ENCODE measurements at places on chromosomes 16 and 17.

DNA sequence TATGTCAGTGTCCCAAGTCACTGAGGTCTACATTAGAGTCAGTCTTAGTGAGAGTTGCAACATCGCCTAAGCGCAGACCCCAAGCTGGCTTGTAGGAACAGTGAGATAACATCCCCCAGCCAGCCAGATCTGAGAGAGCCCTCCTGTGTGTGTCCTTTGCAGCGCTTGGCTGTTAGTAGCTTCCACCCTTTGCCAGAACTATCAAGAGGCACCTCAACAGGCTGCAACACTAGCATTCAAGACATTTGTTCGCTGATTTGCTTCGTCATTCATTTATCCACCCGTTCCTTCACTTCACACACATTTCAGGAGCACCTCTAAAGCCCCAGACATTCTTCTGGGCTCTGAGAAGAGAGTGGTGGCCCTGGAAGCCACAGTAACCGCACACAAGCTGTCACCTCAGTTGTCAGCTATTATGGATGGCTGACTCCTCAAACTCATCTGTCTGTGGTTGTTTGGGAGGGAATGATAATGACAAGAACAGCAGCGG, 289.6 kb downstream of the WWOX start:
- DNase-seq: no peak

- DNase-seq: no peak
Measured at GRCh38 chr17:46881015-46881414, 29.6 kb downstream of the WNT9B start.

DNA sequence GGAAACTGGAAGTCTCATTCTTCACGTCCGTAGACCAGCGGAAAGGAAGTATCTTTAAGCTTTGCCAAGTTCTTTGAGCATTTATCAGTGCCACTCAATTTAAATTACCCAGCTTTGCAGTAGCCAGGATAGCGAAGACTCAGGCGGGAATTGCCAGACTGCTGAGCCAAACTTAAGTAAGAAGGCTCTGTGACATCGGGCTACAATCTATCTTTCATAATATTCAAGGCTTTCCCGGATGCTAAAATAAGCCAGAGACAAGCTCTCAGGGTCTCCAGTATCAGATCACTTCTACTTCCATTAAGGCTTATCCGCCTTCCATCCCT, 436 bp upstream of the BRIP1 start:
- DNase-seq: no peak

DNA sequence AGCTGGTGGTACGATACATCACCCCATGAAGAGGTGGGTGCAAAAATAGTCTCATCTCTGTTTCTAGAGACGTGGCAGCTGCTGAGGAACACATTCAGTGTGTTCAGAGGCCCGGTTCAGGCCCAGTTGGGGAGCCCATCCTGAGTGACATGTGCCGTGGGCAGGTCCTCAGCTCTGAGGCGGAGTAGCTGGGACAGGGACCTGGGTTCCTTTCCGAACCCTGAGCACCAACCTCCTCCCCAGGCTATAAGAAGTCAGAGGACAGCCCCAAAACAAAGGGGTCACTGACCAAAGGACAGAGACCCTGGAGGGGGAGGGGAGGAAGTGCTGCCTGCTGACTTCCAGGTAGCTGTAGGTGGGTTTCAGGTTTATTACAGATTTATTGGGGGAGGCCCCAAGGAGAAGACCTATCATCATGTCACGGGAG, 5.1 kb downstream of the LDHD start:
- no peak for DNase-seq

DNA sequence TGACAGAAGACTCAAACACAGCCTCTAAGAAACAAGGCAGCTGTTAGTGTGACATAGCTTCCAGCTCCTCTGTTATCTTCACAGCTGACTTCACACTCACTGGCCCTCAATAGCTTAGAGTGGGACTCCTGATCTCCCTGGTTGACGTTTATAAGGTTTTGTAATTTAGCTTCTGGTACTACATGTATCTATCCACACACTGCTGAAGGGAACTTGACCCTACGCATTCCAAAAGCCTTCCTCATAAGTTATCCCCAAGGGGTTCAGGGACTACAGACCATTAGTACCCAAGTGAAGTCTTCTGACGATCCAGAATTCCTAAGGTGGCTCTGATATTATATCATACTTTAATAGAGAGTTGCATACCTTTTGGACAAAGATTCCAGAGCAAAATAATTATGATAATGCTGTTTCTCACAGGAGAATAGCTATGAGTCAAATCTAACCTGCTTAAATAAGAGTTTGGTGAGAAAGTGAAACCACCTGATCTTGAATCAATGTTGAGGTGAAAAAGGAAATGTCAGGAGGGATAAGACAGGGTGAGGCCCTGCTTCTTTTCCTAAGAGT, 14.5 kb downstream of the ACACA start:
- DNase-seq: no peak

- no peak for DNase-seq
Measured at GRCh38 chr17:62478424-62478879, at the start of gene TLK2. Gene TLK2 (plus strand): TSS chr17:62478825. CDS start chr17:62481126, 2,301 bp downstream.

DNA sequence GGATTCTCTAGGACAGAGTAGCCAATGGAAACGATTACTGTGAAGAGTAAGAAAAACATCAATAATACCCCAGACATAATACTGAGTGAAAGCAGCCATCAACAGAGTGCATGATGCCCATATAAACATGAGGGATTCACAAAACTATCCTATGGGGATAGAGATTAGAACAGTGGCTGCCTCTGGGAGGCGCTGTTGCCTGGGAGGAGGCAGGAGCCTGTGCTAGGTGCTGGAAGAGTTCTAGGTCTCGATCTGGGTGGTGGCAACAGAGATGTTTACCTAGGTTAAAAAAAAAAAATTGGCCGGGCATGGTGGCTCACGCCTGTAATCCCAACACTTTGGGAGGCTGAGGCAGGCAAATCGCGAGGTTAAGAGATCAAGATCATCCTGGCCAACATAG, 7.9 kb downstream of the FA2H start:
- DNase-seq: no peak

DNA sequence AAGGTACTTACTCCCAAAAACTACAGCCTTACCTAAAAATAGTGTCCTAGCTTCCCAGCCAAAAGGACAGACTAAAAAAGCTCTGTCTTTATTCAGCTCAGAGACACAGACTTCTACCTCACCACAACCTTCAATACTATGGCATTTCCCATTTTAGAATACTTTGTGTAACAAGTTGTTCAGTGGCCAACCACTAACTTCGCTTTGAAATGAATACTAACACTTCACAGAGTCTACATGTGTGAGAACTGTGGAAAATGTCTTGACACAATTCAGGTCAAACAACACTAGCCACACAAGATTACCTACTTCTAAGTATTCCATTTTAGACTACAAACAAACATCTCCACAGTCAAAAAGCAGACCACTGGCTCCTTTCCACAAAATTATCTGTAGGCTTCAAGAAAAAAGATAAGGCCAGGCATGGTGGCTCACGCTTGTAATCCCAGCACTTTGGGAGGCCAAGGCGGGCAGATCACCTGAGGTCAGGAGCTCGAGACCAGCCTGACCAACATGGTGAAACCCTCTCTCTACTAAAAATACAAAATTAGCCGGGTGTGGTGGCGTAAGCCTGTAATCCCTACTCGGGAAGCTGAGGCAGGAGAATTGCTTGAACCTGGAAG, 3.2 kb downstream of the HELZ start:
- no peak for DNase-seq

DNA sequence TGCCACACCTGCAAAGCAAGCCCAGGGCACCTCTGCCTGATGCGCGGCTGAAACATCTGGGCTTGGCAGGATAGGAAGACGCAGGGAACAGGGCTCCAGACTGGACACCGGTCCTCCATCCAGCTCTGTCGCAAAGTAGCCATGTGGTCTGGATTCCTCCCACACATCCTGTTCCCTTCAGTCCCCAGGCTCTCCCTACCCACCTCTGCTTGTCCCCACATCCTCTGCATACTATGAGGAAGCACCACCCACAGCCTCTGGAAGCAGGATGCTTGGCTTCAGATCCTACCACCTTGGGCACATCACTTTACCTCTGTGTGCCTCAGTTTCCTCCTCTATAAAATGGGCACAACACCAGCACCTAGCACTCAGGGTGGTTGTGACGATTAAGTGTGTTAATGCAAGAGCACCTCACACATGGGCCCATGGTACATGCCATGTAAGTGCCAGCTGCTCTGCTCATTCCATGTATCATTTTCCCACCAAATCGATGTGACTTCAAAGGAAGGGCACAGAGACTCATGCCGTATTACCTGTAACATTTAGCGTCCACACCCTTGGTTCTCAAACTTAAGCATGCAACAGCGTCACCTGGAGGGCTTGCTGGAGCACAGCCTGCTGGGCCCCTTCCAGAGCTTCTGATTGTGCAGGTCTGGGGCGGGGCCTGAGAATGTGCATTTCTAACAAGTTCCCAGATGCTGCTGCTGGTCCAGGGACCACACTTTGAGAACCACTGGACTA, 138.6 kb upstream of the SDK2 start:
- no peak for DNase-seq

DNA sequence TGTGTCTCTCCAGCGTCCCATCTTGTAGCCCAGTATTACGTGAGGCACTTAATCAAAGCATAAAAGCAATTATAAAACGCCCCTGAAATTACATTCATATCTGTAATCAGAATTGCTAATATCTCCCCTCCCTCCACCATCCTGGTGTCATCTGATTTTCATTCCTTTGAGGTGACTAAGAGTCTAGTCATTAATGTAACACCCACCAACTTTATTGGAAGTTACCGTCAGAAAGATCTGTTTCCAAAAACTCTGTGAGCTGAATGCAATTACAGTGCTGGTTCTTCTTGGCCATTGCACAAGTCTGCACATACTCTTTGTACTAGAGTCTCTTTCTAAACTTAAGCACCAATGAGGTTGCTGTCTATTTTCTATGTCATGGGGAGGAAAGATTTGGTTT, 12.5 kb upstream of the MAF start:
- no peak for DNase-seq

DNA sequence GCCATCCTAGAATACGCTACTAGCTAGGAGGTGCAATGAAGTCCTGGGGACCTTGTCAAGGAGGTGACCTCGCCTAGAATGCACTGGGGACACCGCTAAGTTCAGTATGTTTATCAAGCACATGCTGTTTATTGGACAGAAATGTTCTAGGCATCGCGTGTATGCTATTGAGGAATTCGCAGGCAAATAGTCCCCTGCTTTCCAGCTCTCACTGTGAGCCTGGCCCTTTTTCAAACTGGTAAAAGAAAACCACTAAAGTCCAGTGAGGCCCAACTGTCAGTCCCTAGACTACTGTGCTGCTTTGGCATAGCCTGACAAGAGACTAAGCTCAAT, 1.2 kb upstream of the FAM222B start:
- no peak for DNase-seq

DNA sequence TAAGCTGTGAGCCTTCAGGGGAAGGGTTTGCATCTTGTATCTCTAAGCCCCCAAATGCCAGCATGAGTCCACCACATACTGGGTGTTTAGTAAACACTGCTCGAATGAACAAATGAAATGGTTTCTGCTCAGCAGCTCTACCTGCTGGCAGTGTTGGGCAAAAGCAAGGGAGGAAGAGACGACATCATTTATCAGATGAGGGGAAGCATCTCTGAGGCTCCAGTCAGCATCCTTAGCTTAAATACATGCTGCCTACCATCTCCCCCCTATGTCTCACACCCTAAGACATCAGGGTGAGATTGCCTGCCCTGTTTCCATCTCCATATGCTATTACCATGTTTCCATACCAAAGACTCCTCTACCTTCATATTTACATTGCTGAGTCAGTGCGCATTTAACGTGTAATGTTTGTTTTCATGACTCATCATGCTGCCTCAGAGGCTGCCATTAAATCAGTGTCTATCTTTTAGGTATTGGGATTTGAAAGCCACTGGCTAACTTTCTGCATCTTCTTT, 379.8 kb downstream of the UTP18 start:
- DNase-seq: no peak

- no peak for DNase-seq
Measured at GRCh38 chr16:11806721-11807120, 9.7 kb upstream of the ZC3H7A start.

DNA sequence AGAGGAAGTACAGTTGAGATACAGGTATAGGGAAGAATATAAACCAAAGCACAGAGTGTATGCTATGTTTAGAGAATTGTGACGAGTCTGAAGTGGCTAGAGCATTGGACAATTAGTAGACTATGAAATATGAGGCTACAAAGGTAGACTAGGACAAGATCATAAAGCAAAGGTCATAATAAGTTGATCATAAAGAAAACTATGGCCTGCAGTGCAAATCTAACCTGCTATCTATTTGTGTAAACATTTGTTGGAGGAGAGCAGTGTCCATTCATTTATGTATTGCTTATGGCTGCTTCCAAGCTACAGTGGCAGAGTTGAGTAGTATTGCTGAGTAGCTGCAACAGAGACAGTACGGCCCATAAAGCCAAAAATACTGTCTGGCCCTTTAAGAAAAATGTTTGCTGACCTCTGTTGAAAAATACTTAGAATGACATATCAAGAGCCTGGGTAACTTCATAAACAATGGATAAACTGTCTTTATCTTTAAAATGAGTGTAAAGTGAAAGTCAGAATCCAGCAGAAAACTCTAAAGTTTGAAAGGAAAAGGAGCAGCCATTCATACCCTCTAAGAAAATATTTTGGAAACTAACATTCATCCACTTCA, 14.5 kb upstream of the OR1E2 start:
- no peak for DNase-seq

GRCh38 chr17:68125111-68125870, 89.8 kb downstream of the KPNA2 start:
- DNase-seq: no peak

GRCh38 chr16:12535535-12536411, 267.9 kb downstream of the CPPED1 start:
- no peak for DNase-seq

GRCh38 chr17:5703736-5704135, 119.4 kb upstream of the NLRP1 start:
- no peak for DNase-seq

GRCh38 chr17:79968116-79968515, 67.6 kb downstream of the TBC1D16 start:
- DNase-seq: no peak

- no peak for DNase-seq
Measured at GRCh38 chr16:64132759-64133361, 989.0 kb downstream of the CDH11 start.

DNA sequence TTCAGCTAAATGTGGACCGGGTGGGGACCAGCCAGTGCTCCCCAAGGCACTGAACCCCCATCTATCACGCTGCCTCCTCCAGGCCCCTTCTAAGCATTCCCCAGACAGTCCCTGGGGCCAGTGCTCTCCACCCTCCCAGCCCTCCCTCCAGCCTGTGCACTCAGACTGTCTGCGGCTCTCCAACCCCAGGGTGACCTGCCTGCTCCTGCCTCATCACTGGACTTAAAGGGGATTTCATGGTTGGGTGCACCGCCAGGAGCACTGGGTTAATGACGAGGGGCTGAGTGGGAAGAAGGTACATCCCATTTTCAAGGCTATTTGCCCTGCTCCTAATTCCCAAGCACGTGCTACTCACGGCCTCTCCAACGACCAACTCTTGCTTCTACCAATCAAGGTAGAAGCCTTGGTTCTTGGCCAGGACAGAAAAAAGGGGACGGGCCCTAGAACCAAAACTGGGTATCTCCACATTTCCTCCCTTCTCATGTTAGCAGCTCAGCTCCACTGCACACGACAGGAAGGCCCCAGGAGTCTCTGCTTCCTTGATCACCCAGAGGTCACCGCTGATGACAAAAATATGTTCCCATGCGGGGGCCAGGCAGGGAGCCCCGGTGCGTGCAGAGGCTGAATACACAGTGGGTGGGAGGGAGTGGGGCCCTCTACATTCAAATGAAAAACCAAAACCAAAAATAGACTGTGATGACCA, 3.5 kb upstream of the ABR start:
- no peak for DNase-seq
